ENCODE measurements at places on chromosomes 2 and 18. TPM values are rescaled to one million over a fixed set of nuclear protein-coding genes. Genes with fewer than 3 reads are reported as not detected.

RND3 gene
- total RNA-seq = 413 TPM

LRRC30 gene
- total RNA-seq = not detected

COL3A1 gene
- total RNA-seq = 3,379 TPM

TBR1 gene
- total RNA-seq = not detected

MRO gene
- total RNA-seq = under 0.01 TPM

IL36B gene
- not detected for total RNA-seq

LRP2 gene
- total RNA-seq = not detected

ZNF385B gene
- not detected for total RNA-seq

POTEJ gene
- total RNA-seq = not detected

RPS27A gene
- total RNA-seq = 1,035 TPM

HOXD10 gene
- total RNA-seq = not detected

ZBTB7C gene
- not detected for total RNA-seq

PIEZO2 gene
- 3.0 TPM for total RNA-seq

G6PC2 gene
- not detected for total RNA-seq

ATOH8 gene
- total RNA-seq = 55.9 TPM

CRYGD gene
- not detected for total RNA-seq

All from smooth muscle cell of trachea (primary cell).